Psoas muscle (tissue), 8 donors: ENCODE measurements at places on chromosomes 7 and 10. TPM values are rescaled to one million over a fixed set of nuclear protein-coding genes. Genes with fewer than 3 reads are reported as not detected.

Gene DNAH11
- 0.59 TPM for total RNA-seq

Gene SPDYE11
- not detected for total RNA-seq

Gene ABCC2
- 0.61 TPM for total RNA-seq

Gene IFIT2
- total RNA-seq, result 1.3 TPM

- no peak for DNase-seq
Measured at GRCh38 chr10:5285186-5285585, 79.6 kb upstream of the UCN3 start.

GRCh38 chr10:21935439-21936023, 68.0 kb downstream of the DNAJC1 start:
- no peak for DNase-seq

GRCh38 chr7:101743995-101744360, 73.4 kb upstream of the CUX1 start:
- no peak for DNase-seq

DNA sequence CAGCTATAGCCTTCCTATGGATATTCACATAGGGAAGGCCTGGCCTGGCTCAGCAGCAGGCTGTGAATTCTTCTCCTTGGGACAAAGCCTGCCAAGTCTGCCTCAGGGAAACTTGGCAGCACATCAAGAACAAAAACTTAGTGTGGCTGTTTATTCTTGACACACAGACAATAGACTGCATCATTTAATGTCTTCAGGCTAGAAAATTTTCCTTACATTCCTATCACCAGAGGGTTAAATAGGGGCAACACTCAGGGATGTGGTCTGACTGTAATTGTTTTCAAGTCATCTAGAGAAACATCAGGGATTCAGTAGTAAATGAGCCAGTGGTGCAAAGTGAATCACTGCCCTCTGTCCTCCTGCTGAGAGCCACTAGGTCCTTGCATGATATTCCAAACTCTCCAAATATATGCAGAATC, 137.3 kb downstream of the SEMA3C start:
- DNase-seq, result no peak

DNA sequence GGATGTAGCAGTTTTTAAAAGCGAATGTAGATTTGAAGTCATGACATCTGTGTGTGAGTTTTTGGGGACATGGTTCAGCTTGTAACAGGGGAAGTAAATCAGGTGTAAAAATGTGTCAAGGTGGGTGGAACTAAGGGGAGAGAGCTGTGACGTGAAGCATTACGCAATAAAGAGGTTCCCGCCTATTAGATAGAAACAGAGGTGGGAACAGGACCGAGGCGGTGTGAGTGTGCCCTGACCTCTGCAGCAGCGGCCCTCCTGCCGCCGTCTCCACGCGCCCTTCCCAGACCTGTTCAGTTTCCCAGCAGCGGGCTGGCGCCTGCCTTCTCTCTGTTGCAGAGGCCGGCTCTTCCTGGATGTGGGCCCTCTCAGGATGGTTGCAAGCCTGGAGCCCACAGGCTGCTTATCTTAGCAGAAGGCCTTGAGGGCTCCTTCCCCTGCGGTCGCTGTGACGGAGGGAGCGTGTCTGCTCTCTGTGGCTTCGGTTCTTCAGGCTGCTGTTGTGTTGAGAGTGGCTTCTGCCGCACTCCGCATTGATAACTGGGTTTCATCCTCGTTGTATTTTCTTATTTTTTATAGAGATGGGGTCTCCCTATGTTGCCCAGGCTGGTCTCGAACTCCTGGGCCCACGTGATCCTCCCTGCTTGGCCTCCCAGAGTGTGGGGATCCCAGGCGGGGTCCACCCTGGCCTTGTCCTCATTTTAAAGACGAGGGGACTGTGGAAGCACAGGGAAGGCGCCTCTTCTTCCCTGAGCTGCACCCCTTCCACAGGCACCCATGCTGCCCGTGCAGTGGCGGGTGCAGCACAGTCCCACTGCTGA, 65.0 kb downstream of the DNAJB6 start:
- DNase-seq, result no peak
